Suprapubic skin (tissue), 4 donors: ENCODE measurements at places on chromosomes 2 and 18.

- no peak for DNase-seq
These were observed 18.9 kb upstream of the ST3GAL5 start for GRCh38 chr2:85907671-85908157.

- DNase-seq = no peak
These were observed 202.2 kb downstream of the SOX11 start for GRCh38 chr2:5894355-5894754.

GRCh38 chr2:30224151-30224550 lies 7.2 kb upstream of the LBH start:
- DNase-seq = no peak

- no peak for DNase-seq
These were observed 97.0 kb downstream of the MBP start for GRCh38 chr18:77035380-77036187.

DNA sequence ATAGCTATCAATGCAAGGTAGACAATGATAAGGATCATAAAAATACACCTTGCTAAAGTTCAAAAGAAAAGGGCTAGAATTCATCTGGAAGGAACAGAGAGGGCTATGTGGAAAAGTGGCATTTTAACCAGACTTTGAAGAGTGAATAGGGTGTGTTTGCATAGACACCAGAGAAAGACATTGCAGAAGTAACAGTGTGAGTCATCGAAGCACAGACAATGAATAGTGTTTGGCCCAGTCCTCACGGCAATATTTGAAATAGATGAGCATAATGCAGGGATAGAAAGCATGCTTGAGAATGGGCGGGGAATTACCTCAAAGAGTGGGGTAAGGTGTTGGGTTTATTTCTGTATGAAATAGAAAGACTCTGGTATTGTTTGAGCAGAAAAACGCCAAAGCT lies 24.2 kb downstream of the MYT1L start:
- DNase-seq = no peak

- no peak for DNase-seq
These were observed 149.0 kb downstream of the MEIS1 start for GRCh38 chr2:66583881-66584280.

DNA sequence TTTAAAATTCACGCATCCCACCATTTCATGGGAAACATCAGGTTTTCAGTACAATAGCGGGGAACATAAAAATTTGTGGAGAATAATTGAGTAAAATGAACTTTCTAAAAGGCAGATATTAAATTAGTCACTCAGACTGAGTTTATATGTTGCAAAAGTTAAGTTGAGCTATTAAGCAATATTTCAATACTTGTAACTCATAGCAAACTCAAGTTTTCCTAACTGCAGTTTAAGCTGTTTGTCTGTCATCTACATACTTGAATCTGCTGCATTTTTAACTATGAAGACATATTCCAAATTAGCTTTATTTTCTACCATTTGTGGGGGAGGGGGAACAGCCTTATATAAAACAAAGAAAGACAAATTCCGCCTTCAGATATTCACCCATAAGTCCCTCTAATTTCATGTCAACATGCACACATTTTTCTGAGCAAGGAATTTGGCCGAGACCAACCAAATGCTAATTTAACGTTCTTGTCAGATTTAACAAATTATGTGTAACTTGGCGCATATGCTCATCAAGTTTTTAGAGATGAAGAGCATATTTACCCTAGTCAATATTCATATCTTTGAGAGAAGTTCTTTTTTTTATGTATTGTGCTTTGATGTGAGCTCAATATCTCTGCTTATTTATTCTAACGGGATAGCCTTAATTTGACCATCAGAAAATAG lies 462.9 kb downstream of the TXNL1 start:
- no peak for DNase-seq

- no peak for DNase-seq
These were observed 1.1 kb downstream of the CD28 start for GRCh38 chr2:203707530-203707929.

DNA sequence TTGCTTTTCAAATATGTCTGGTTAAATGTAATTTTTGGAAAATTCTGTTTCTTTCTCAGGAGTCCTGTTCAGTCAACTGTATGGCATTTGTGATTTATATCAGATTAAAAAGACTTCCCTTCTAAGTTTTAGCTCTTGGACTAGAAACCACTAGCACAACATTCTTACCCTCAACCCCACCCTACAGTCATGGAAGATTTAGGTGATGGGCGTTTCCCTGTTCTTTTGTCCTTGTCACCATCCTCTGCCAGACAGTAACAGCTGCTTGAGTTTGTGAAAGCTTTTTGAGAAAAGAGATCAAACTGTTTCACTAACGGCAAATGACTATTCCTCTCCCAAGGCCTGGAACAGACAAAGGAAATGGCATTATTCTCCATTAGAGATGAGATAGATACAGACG lies 31.8 kb downstream of the SERPINB5 start:
- no peak for DNase-seq

GRCh38 chr2:26582890-26583289 lies 58.3 kb downstream of the CIB4 start:
- DNase-seq = no peak

GRCh38 chr18:63579616-63580015 lies 7.5 kb upstream of the SERPINB13 start:
- no peak for DNase-seq

- DNase-seq = no peak
These were observed 59.4 kb downstream of the LIMS1 start for GRCh38 chr2:108593547-108594098.

DNA sequence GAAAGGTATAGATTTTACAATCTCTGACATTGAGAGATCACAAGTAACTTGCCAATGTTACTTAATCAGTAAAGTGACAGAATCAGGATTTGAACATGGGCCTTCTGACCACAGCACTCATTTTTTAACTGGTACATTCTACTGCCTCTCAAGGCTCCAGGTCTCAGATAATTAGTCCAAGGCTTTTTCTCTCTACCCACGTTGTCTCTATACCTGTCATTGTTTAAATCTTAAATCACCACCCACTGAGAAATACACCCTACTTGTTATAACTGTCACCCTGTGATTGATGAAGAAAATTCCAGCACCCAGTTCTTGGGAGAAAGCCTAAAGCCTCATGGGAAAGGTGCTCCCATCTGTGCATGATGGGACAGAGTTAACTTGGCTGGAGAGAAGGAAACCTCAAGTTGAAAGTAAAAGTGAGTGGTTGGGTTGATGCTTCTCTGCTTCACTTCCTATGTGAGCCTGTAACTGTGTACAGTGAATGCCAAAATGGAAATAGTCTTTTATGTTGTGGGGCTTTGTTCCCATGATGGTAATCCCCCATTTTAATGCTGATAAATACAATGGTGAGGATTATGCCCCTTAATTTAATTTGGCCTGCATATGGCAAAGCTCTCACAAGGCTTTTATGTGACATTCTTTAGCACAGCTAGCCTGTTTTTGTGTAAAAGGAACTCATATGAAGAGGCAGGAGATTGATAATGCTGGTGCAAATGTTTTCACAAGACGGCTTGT lies 190.1 kb upstream of the SP5 start:
- DNase-seq = no peak

GRCh38 chr18:53950545-53950944 lies 273.9 kb downstream of the MBD2 start:
- DNase-seq = no peak

DNA sequence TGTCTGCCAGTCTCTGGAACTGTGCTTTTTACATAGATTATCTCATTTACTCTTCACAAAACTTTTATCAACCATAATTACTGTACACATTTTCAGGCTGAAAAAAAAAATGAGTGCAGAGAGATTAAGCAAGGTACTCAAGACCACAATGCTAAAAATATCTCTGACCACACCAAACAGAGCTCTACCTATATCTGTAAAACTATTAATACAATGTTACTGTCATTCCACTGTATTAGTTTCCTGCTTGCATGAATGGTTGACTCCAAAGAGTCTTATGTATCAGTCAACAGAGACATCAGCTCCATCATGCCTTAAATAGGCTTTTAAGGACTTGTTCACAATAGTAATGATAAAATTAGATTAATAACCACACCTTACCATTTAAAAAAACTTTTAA lies 134.7 kb upstream of the CCDC150 start:
- DNase-seq = no peak

GRCh38 chr2:159300586-159300985 lies 14.1 kb upstream of the WDSUB1 start:
- DNase-seq = no peak

DNA sequence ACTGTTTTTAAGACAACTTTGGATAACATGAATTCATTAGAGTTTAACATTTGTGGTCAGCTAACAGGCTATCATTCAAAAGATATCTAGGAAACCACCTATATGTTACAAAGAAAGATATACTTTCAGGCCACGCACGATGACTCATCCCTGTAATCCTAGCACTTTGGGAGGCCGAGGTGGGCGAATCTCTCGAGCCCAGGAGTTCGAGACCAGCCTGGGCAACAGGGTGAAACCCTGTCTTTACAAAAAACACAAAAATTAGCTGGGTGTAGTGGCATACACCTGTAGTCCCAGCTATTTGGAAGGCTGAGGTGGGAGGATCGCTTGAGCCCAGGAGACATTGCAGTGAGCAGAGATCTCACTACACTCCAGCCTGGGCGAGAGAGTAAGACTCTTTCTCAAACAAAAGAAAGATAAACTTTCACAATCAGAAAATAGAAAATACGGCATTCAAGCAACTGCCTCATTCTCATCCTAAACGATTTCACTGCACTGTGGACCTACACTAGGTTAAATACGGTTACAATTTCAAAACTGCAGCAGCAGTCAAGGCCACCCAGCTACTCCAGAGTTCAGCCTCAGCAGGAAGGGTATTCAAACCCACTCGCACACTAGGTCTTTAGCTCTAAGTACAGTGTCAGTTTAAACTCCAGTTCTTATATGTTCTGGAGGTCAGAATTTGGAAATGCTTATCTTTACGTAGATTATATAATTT lies 250.0 kb upstream of the SLC39A10 start:
- no peak for DNase-seq

DNA sequence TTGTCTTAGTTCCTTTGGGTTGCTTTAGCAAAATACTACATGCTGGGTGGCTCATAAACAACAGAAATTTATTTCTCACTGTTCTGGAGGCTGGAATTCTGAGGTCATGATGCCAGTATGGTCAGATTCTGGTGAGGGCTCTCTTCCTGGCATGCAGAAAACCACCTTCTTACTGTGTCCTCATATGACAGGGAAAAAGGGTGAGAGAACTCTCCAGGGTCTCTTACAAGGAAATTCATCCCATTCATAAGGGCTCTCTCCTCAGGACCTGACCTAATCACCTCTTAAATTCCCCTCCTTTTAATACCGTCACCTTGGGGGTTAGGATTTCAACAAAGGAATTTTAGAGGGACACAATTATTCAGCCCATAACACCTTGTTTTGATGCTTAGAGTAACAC lies 243.1 kb upstream of the TNP1 start:
- DNase-seq = no peak

DNA sequence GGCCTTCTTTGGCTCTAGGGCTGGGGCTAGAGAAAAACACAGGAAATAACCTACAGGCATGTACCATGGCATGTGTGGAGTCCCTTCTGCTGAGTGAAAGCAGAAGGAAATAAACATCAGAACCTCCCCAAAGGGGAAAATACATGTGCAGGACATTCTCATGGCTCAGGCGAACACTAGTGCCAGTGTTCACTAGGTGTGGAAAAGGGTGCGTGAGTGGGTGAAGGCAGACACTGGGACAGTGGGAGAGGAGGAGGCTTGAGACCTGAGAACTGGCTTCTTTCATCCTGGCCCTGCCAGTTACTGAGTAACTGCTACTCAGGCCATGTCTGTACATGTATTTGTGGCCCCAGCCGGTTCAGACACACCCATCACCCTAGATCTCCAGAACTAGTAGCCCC lies 268.2 kb downstream of the PRKCE start:
- DNase-seq = no peak

GRCh38 chr2:96115631-96116423 lies 544 bp downstream of the ADRA2B start:
- no peak for DNase-seq

GRCh38 chr18:76349067-76349715 lies 145.9 kb downstream of the ZNF516 start:
- DNase-seq = no peak

- no peak for DNase-seq
These were observed 441.4 kb downstream of the DCDC2C start for GRCh38 chr2:4144731-4145130.

- no peak for DNase-seq
These were observed 175.0 kb downstream of the L3MBTL4 start for GRCh38 chr18:6239716-6240115.

- no peak for DNase-seq
These were observed 25.9 kb downstream of the STPG4 start for GRCh38 chr2:47129191-47129706.

DNA sequence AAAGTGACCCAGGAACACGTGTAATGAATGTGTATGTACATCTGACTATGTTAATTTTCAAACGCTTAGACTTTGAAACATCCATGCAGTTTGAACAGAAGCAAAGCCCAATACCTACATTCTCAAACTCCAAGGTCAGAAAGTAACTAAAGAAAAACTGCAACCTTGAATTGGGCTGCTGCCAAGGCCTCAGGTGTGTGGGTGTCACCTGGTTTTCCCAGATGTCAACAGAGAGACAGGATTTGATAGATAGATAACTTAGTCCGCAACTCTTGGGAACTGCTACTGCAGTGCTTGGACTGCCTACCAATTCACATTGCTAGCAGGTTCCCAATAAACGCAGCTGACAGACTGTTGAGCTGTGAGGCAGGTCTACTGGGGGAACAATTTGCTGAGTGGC lies 78.7 kb upstream of the PAPOLG start:
- DNase-seq = no peak

- DNase-seq = no peak
These were observed 118.8 kb upstream of the RBBP8 start for GRCh38 chr18:22814329-22814703.

DNA sequence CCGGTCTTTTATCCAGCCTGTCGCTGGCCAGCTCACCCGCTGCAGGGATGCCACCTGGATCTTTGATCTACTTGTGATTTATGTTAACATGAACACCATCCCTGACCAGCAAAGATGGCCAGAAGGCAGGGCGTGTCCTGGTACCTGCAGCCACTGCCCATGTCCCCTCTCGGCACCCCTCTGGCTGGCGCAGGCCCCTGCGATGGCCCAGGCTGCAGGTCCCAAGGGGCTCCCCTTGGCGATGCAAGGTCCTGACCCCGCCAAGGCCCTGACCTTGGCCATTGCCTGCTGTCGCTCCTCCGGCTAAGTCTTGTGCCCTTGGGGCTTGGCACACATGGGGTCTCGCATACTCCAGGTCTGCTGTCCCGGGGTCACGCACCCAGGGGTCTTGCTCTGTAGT lies 214.9 kb downstream of the TWIST2 start:
- DNase-seq = no peak

DNA sequence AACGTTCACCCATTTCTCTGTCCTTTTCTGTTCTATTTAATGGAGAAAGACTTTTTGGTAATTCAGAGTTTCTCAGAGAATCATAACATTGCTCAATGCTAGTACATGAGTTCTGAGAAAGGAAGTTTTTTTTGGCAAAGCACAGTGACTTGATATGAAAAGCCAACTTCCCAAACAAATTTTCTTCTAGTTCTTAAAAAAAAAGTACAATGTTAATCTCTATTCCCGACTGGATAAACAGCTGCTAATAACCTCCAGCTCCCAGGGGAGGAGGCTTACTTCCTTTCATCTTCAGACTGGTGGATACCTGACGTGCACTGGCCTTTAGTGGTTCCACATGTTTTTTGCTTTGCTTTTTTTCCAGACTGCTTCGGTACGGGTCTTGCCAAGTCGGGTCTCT lies 284.6 kb upstream of the CCDC68 start:
- no peak for DNase-seq
